ENCODE measurements at places on chromosomes 13 and 19.

DNA sequence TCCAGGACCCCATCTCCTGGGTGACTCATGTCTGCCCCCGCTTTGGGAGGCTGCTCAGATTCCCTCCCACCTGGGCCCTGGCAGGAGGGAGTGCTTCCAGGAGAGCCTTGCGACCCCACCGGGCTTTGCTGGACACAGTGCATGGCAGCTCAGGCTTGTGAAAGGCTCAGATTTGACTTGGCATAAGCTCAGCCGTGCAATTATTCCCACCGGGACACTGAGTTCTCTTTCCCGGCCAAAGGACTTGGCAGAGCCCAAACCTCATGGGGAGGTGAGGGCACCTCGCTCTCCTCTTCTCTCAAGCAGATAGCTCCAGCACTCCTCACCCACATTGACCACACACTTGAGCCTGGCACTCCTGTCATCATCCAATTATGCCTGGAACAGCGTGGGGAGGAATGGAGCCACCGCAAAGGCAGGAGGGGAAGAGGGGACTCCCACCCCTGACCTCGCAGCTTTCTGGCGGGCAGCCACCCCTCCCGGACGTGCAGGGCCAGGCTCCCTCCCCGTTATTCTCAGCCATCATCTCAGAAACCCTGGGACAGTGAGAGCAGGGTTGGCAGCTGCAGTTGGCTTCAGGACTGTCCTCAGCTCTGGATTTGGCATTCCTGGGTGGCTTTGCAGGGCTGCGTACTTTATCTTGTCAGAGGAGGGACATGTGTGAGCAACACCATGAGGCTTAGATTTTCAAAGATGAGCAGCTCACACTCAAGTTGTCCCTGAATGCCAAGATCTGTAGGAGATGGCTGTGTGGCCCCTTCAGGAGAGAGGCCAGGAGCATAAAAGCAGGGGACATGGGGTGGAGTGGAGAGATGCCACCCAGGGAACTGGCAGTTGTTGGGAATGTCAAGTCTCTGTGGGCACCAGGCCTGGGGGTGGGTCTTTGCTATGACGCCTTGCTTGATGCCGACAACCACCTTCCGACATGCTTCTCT lies 306.2 kb downstream of the TEX29 start:
- DNase-seq: no peak

- DNase-seq: peak; percentile 68
Observed at GRCh38 chr19:50679177-50680125, 30.2 kb downstream of the C19orf81 start.

DNA sequence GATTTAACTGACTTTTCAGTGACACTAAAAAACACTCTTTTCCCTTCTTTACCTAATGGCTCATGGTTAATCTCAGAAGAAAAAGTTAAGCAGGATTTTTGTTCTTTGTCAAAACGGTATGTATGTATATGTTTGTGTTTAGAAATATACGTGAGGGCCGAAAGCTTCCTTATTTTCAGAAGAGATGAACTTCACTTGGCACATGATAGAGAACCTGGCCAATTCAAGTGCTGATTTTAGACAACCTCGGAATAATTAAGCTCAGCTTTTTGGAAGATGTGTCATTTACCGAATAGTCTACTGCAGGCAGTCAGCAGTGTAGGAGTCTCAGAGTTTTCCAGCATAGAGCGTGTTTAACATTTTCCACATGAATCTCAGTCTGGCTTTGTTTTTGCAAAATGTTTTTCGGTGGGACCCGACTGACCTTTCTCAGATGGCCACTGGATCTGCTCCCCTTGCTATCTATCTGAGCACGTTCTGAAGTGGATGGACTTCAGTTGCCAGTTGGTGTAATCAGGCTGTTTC lies 4.6 kb downstream of the RNASEH2B start:
- DNase-seq: no peak

DNA sequence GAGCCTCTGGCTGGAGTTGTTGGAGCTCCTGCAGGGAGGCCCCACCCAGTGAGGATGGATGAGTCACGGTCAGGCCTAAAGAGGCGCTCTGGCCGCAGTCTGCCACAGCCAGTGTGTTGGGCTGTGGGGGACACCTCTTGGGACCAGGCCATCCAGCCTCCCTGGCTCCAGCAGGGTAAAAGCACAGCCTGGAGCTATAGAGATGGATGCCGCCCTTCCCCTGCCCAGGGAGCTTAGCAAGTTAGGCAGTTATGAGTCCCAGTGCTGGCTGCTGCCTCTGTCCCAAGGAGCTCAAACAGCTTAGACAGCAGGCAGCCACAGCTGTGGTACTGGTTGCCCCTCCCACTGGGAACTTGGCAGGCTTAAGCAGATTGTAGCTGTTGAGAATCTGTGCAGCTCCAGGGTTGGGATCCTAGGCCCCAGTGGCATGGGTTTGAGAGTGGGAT lies 100.9 kb downstream of the NDFIP2 start:
- peak; percentile 24 for DNase-seq

Data from muscle of arm (tissue), 14 donors.